ENCODE measurements at places on chromosomes 3 and 15.
A peak's percentile ranks its signal among the peaks of the same experiment; 100 is the strongest.

- DNase-seq: no peak
Measured at GRCh38 chr3:41222501-41222900, 23.2 kb downstream of the CTNNB1 start.

DNA sequence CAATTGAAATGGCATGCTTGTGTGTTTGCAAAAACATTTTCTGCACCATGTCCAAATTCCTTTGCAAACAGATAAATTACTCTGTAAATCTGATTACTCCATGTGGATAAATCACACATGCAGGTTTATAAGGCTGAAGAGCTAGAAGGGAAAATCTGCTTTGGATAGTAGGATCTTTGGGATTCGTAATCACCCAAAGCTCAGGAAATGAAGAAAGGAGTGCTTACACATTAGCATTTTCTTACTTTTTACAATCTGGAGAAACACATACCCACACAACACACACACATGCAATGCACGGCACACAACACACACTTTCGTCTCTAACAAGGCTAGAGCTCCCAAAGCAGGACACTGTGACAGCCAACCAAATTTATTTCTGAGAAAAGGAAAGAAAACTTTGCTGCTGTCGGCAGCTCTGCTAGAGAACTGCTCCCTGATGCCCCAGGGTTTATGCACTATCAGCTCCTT, 2.1 kb downstream of the LSAMP start:
- no peak for DNase-seq

DNA sequence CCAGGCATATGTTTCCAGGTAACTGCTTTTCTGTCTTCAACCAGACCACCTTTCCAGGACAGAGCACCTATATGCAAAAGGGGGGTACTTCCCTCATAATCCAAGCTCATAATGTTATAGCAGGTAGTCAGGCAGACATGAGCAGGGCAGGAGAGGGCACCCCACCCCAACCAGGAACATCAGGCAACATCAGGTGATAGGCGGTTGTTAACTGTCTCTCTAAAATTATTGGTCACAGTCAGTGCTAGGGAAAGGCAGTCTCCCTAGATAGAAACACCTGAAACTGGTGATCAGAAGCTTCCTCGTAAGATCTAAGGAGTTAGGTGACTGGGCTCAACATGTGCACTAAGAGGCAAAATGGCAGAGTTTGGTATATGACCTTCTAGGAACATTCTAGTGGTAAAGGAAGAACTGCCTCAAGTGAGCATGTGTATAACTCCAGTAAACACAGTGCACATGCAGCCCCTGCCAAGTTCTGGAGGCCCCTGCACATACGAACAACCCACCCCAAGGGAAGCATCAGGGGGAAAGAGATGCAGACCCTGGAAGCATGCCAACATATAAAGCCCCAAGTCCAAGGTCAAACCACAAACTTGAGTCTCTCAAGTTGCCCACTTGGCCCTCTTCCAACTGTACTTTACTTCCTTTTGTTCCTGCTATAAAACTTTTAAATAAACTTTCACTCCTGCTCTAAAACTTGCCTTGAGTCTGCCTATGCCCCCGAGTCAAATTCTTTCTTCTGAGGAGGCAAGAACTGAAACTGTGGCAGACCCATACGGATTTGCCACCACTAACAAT, 270.9 kb downstream of the ULK4 start:
- DNase-seq: no peak

- DNase-seq: no peak
Measured at GRCh38 chr15:58762731-58763130, 8.4 kb upstream of the MINDY2 start.

DNA sequence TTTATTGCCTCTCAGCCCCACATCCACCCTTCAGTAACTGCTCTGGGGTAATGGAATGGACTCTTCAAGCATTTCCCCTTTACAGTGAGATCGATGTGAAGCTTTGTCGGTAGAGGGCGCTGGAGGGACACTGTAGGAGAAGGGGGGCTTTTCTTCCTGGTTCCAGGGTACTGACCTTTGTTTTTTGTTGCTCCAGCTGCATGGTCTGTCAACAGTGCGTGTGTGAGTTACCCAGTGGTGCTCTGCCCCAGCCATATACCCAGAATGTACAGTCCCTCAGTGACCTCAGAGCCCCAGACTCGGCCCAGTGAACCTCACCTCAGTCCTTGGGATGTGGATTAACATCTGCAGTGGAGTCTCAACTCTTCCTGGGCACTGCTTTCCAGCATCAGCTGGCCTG, 180.3 kb upstream of the TSC22D2 start:
- DNase-seq: peak; percentile 8

GRCh38 chr15:34588046-34588674, 4.7 kb upstream of the GOLGA8B start:
- peak; percentile 19 for DNase-seq

DNA sequence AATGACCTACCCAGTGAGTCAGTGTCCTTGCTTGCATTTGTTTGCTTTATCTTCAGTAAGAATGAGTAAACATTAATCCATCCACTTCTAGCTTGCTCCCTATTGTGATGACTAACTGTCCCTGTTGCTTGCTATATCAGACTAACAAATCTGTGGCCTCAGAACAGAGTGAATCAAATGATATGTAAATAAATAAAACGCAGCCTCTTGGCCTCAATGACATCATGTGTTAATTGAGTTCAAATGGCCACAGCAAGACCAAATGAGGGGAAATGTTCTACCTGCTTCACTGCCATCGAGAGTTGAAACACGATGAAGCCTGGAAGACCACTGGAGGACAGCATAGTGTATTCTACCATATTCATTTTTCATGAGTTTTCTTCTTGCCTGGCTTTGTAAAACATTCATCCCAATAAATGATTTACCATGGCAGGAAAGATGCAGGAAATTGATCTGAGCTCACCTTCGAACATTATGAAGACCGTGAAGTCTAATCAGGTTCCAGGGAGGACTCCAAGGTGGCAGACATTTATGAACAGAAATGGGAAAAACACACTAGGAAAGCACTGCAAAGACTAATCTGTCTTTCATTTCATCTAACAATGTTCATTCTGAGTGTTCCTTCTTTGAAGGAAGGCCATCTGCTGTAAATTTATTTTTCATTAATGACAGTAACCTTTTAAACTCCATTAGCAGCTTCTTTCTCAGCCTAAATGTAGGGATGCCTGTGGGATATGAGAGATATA, 1144.5 kb downstream of the TUSC7 start:
- peak; percentile 71 for DNase-seq

DNA sequence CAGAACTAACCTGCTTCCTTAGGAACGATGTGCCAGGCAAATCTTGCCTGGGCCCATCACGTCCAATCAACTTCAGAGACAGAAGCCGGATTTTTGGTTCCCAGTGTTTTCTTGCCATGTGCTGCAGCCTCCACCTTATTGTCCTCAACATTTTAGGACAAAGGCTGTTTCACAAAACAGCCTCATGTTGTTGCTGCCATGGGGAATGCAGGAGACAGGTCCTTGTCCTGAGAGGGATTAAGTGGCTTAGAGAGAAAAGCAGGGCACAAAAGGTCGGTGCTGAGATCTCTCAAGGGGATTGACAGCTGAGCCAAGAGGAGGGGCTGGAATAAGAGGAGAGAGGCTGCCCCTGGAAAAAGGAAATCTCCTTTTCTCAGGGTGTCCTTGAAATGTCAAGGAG, 11.3 kb upstream of the NMNAT3 start:
- DNase-seq: peak; percentile 27

DNA sequence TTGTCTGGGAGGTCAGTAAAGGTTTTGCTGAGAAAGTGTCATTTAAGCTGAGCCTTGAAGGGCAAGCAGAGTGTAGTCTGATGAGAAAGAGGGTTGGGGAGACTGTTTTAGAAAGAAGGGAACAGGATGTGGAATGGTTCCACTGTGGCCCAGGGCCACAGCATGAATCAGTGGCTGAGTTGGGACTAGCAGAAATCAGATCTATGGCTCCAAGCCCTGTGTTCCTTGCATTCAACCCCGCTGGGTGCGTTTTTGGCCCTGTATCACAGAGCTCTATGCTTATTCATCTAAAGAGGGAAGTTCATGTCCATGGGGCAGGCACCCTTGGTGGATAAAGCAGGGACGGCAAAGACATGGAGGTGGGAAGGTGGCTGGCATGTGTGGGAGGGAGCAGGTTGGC, 151.3 kb downstream of the CACNA1D start:
- no peak for DNase-seq

- DNase-seq: no peak
Measured at GRCh38 chr15:89457086-89457485, 39.3 kb downstream of the RHCG start.

GRCh38 chr3:133442518-133442917, 42.7 kb downstream of the BFSP2 start:
- DNase-seq: no peak

- DNase-seq: no peak
Measured at GRCh38 chr3:70138606-70139005, 139.1 kb downstream of the SAMMSON start.

- no peak for DNase-seq
Measured at GRCh38 chr3:66076861-66077470, 38.2 kb upstream of the MAGI1 start.

GRCh38 chr3:122992676-122993075, 34.9 kb downstream of the SEMA5B start:
- no peak for DNase-seq

DNA sequence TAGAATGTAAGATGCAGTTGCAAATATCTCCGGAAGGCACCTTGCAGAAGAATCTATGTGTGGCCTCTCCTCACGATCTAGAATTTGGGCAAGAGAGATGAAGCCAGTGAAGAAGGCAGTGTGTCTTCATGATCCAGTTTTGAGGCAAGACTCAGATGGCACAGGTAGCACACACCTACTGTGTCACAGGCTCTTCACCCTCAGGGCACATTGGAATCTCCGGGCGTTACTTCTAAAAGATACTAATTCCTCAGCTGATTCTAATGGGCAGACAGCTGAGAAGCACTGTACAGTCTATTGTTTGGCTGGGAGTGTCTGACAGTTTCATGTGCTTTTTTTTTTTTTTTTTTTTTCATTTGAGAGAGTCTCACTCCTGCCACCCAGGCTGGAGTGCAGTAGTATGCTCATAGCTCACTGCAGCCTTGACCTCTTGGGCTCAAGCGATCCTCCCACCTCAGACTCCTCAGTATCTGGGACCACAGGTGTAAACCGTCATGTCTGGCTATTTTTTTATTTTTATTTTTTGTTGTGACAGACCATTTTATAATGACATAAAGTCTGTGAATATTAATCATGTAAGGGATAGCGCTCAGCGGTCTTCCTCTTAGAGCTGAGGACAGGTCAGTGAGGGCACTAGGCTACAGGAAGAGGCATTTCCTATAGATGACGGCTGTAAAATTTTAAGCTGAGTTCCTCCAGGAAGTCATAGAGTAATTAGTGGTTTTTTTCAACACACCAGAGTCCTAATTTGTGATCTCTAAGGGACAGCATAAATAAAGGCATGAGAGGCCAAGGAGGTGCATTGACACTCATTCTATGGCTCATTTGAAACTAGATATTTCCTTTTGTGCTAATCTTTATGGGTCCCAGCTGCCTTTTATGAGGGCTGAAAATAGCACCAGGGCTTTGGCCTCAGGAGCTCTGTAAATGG, 4.0 kb downstream of the C3orf52 start:
- DNase-seq: no peak

GRCh38 chr3:78589778-78590177, 1178.0 kb downstream of the ROBO1 start:
- no peak for DNase-seq

- no peak for DNase-seq
Measured at GRCh38 chr15:90063770-90064247, 38.5 kb downstream of the IDH2 start.

DNA sequence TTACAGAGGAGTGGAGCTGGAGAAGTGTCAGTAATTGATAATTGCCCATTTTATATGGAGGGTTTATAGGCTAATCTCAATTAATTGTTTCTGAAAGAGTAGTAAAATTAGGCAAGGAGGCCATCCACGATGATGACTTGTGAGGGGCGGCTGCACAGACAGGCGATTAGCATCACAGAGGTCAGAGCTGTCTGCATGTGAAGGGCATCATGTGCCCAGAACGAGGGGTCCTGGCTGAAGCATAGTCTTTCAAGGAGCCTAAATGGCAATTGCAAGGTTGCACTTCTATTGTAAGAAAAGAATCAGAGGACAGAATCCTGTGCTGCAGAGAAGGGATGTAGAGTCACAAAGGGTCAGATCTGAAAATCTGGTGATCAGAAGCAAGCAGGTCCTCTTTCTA, 196.6 kb downstream of the EBLN2 start:
- DNase-seq: no peak

- no peak for DNase-seq
Measured at GRCh38 chr15:101504866-101505609, 15.5 kb upstream of the PCSK6 start.

DNA sequence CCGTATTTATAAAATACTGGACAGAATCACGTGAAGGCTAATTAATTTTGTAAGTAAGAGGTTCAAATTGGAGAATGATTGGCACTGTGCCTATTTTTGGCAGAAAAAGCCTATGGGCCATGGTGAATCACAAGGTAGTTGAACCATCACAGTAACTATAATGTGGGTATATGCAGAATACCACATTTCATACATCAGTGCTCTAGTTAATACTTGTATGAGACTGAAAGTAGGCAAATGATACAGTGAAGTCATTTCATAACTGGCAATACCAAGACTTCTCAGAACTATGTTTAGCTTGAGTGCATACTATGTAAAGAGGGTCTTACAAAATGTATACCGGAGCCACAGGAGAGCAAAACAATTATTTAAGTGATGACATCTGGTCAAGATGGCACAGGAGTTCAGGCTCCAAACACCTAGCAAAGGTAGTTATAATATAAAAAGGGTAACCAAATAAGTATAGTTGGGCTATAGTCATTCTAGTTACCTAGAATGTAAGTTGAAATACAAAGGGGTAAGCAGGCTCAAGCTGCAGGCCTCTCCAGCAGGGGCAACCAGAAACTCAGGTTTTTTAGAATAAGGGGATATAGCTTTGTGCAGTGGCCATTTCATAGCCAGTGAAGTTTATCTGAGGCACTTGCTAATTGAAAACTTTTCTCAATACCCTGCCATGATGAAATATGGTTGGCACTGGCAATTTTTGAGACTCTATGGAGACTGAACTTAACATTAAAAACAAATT, 19.1 kb downstream of the GPR160 start:
- DNase-seq: no peak

GRCh38 chr3:129576514-129577352, 29.7 kb downstream of the PLXND1 start:
- DNase-seq: no peak

GRCh38 chr3:167318996-167319615, 61.0 kb downstream of the ZBBX start:
- DNase-seq: no peak

- no peak for DNase-seq
Measured at GRCh38 chr15:35880896-35881295, 334.9 kb upstream of the DPH6 start.
